ENCODE measurements at places on chromosomes 4 and X.

DNA sequence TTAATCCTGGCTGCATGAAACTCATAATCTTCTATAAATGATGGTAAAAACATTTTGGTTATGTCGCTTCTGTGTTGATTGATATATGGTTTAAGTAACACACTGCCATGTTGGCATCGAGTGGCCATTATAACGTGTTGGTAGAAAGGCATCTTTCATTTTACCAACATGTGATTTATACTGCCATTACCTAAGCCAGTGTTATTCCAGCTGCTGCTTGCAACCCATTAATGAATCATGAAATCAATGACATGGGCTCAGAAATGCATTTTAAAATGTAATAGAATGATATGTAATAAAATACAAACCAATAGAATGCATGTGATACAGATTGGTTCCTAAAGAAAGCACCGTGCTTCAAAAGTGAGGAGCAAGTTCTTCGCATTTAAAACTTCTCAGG, 102.0 kb downstream of the VEGFC start:
- no peak for DNase-seq

- no peak for DNase-seq
Observed at GRCh38 chr4:23456864-23457263, 433.0 kb downstream of the PPARGC1A start.

DNA sequence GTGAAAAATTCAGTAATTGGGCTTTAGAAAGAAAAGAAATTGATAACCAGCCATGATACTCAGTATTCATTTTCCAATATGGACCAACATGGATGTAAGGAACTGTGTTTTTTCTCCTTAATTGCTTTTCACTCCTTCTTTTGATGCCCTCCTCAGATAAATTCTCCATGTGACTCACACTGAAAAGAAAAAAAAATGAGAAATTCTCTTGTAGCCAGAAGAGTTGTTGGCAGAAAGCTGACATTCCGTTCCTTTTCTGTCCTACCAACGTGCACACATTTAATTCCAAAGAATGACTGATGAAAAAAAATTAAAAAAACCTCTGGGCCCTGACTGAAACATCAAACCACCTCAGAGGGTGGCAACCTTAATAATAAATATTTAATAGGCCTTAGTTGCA, 153.1 kb downstream of the AMELX start:
- no peak for DNase-seq

DNA sequence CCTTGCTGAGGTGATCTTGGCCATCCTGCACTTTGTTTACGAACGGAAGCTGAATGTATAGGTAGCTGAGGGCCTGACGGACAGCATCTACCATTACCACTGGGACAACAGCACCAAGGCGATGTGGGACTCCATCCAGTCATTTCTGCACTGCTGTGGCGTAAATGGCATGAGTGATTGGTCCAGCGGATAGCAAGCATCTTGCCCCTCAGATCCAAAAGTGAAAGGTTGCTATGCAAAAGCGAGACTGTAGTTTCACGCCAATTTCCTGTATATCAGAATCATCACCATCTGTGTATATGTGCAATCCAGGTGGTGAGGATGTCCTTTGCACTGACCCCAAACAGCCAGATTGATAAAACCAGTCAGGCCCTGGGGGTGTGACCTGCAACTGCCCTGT, 4.2 kb upstream of the PYURF start:
- no peak for DNase-seq

- no peak for DNase-seq
Observed at GRCh38 chr4:37757121-37757520, 69.4 kb upstream of the PGM2 start.

DNA sequence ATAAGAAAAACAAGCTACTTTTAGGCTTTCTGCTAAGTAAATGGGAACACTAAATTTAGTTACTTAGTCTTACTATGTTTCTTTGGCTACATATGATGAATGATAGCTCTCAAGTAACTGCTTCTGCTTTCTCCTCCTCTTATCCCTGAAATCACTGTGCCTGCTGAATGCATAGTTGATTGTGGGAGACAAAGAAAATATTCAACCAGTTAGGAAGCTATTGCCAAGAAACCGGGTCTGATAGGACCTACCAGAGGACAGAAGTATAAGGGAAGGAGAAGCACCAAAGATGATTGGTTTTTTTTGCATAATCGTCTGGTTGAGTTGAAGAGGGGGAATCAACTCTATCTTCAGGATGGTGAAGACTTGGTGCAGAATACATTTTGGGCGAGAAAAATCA, 28.0 kb upstream of the NDUFC1 start:
- no peak for DNase-seq

GRCh38 chr4:74805601-74806000, 11.3 kb upstream of the BTC start:
- DNase-seq, result no peak

DNA sequence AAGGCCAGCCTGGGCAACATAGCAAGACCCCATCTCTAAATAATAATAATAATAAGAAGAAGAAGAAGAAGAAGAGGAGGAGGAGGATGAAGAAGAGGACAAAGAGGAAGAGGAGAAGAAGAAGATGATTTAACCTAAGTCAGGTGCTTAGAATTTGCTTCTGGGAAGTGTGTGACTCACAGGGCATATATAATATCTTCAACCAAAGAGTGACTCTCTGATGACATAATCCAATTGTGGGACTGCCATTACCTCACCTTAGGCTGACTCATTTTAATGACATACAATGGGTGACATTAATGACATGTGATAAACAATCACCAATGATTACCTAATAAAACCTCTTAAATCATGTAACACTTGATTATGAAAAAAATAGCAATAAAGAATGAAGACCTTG, 32.7 kb upstream of the MBTPS2 start:
- no peak for DNase-seq
